NT2/D1 (cell line): ENCODE measurements at places on chromosomes 6 and 20.

- no peak for DNase-seq
These were observed 126.1 kb upstream of the UST start for GRCh38 chr6:148620579-148621298.

GRCh38 chr6:15907914-15908518, 220.9 kb upstream of the MYLIP start:
- no peak for DNase-seq

- DNase-seq, result no peak
These were observed 41.2 kb downstream of the SLX4IP start for GRCh38 chr20:10476319-10476724.

DNA sequence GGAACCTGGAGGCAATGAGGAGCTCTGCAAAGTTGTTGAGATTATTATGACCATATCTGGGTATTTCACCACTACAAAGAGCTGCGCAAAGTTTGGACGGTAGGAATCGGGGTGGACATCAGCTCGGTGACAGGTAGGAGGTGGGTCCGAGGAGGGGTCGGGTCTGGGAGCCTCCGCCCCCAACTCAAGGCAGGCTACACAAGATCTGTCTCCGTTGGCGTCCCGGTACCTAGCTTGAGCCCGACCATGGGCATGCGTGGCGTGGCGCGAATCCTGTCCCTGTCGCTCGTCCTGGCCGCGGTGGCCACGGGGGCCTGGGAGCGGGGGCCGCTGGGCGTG, 40.2 kb upstream of the ZNFX1 start:
- no peak for DNase-seq

GRCh38 chr6:7922596-7922995, 12.0 kb upstream of the TXNDC5 start:
- DNase-seq, result no peak

- peak; percentile 20 for DNase-seq
These were observed 16.5 kb downstream of the COL20A1 start for GRCh38 chr20:63309261-63310071.

DNA sequence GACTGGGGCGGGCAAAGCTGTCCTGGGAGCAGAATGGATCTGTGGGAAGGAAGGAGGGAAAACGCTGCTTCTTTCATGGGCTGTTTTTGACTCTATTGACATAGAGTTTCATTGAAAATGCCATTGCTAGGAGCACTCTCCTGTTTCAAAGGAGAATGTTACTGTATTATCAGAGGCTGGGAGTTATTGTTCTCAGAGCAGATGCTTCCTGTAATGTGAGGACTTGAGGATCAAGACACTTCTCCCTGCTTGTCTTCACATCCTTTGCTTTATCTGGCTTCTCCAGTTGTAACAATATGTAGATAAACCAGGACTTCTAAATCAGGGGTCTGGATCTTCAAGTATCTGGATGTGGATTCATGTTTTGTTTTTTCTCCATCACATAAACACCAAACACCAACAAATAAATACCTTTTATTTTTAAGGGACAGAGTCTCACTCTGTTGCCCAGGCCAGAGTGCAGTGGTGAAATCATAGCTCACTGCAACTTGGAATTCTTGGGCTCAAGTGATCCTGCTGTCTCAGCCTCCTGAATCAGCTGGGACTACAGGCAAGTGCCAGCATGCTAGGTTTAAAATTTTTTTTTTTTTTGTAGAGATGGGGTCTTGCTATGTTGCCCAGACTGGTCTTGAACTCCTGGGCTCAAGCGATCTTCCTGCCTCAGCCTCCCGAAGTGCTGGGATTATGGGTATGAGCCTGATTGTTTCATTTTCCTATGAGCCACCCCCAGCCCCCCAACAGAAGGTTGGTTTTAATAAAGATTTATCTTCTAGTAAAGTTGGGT, 3.9 kb downstream of the CD109 start:
- no peak for DNase-seq
